CD4-positive, alpha-beta T cell treated with Interleukin-1 beta for 1 hour (primary cell): ENCODE measurements at places on chromosomes 5 and 9.

- no peak for DNase-seq
Observed at GRCh38 chr5:10699281-10699874, 61.7 kb downstream of the DAP start.

- no peak for DNase-seq
Observed at GRCh38 chr9:12095931-12096330, 597.3 kb upstream of the TYRP1 start.

- DNase-seq: no peak
Observed at GRCh38 chr5:99191206-99191745, 262.5 kb upstream of the CHD1 start.

DNA sequence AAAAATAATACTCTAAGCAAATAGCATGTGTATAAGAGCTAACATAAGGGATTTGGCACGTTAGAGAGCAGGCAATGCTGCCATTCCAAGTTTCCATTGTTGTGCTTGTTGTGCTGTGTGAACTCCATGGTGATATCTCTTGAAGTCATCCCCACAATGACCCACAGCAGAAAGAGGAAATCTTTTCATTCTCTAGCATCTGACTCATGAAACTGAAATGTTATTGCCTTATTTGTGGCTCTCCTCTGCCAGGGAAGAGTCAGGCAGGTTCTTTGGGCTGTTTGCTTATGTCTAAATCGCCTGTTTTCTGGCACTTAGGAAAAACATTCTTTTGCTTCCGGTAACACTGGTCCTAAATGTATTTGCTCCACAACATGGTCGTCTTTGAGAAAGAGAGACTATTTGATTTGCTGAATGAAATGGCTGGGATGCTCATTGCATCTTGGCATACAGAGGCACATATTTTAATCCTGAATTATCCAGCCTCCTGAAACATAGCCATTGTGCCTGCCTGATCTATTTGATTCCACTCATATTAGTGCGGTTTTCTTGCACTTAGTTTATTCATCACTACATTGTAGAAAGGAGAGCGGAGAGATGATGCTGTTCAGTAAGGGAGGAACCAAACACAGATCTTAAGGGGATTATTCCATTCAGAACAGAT, 188.8 kb downstream of the CSNK1G3 start:
- DNase-seq: no peak

GRCh38 chr9:129822898-129823541, 916 bp downstream of the TOR1A start:
- peak; percentile 21 for DNase-seq

- DNase-seq: no peak
Observed at GRCh38 chr9:16139774-16140173, 586.9 kb downstream of the CCDC171 start.

GRCh38 chr5:8393240-8393639, 524.3 kb downstream of the MTRR start:
- no peak for DNase-seq

DNA sequence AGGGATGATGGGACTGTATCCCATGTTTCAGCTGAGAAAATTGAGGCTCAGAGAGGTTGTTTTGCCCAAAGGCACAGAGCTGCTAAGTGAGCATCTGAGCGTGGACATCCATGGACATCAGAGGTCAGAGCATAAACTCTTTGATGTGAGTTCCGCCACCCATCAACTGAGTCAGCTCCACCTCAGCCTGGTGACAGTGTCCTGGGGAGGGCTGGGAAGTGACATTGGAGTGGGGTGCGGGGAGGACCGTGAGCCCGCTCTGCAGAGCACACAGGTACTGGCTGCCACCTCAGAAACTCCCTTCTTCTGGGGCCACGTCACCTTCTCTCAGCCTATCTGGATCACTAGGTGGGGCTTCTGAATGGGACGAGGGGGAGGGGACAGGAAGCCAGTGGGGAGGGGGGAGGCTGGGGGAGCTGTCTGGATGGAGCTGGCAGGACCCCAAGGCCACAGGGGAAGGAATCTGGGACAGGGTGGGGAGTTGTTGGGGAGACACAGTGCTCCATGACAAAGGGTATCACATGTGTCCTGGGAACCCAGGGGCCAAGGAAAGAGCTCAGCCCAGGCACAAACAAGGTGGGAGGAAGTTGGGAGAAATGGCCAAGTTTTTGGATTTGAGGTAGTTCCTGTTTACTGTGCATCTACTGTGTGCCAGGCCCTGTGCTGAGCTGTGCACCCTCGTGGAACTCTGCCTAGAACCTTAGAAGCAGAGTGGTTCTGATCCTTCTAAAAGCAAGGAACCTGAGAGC, 2.5 kb downstream of the LAMC3 start:
- DNase-seq: no peak

DNA sequence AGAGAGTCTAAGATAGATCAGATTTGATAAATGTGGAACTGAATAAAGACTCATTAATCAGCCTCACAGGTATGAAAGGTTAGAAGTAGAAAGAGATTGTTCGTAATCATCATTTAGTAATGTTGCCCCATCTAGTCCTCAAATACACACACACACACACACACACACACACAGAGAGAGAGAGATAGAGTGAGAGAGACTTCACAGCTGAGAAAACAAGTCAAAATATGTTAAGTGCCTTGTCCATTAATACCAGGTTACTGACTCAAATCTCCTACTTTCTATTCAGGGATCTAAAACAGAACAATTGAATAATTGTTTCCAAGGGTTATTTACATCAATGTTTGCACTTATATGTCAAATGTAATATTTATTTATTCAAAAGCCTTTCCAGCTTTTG, 284.6 kb downstream of the MRPS30 start:
- no peak for DNase-seq

DNA sequence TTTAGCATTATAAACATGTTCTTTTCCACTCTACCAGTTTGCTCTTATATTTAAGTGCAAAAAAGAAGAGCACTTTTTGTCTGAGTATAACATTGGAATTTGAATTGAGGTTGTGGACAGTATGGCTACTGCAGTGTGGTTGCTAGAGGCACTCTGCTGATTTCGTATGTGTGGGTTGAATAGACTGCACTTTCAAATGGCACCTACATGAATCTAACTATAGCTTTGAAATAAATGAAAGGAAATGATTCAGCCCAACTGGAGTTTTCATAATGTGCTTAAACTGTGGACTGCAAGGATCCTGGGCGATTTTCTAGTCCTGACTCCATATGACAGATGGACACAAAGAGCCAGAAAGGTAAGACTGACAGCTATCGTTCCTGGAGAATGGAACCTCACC, 657.6 kb upstream of the RIOK2 start:
- DNase-seq: no peak

DNA sequence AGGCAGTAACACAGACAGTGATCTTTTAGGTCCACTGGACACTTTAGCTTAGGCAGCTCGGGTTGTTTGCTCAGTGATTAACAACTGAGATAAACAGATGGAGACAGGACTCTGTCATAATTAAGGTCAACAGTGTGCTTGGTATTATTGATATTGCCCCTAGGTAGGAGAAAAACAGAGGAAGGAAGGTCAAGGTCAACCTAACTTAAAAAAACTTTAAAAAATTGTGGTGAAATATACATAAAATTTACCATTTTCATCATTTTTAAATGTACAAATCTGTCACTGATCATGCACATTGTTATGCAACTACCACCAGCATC, 2.1 kb upstream of the HSPA4 start:
- DNase-seq: no peak

DNA sequence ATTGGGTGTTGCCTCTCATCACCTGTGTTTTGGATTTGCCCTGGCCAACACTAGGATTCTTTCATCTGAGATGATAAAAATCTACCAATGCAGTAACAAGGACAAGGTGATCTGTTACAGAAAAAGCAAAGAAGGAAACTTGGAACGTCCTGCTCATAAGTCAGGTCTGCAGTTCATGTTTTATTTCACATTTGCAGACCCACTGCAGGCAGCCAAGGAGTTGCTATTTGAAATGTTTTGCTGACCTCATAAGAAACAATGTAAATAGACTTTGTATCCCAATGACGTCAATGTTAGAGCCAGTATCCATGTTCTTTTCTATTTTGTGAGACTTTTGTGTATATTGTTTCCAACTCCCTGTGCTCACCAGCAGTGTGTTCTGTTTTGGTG, 312.9 kb downstream of the DEPDC1B start:
- no peak for DNase-seq

GRCh38 chr9:137026828-137027227, 1.2 kb downstream of the ABCA2 start:
- DNase-seq: no peak

DNA sequence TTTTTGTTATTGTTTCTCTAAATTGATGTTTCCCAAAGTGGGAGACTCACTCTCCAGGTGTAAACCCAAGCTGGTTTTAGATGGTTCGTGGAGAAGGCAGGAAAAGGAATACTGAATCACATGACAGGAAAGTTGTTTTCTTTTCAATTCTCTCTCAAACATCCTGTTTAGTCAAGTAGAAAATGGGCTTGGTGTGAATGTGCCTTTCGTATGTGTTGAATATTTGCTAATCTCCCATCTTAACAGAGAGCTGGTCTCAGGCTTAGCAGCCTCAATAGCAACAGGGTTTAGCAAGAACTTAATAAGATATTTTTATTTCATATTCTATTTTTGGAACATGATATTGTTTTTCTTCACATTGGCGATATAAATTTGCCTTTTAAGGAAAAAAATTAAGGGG, 119.7 kb downstream of the INSYN2B start:
- no peak for DNase-seq

DNA sequence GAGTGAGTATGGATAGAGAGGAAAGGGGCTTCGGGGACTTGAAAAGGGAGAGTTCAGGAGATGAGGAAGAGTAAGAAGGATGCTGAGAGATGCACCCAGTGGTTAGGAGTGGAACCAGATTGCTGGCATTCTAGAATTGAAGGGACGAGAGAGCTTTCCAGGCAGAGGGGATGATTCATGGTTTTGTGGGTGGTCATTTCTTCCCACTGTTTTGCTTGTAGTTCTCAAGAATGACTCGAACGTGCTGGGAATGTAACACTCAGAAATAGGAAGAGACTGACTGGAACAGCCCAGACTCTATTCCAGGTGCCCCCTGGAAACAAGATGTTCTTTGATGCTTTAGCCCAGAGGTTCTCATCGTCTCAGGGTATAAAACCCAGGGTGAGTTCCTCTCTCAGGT, 294.2 kb downstream of the ICE1 start:
- DNase-seq: no peak

GRCh38 chr9:104586496-104587180, 12.6 kb downstream of the OR13C5 start:
- no peak for DNase-seq

DNA sequence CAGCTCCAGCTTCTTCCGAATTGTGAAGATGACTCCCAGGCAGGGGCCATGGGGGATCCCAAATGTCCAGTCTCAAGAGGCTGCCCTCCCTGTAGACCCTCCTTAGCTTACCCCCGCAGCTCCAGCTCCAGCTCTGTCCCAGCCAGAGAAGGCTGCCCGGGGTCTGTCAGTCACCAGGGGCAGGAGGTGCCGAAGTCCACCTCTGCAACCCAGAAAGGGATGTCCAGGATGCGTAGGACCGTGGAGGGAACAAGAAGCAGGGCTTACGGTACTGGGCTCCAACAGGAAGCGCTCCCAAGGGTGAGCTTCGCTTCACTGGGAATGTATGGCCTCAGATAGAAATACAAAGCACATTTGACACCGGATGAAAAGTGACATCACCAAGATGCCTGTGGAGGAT, 6.0 kb downstream of the IPPK start:
- DNase-seq: no peak
